ENCODE measurements at places on chromosomes 3 and 15. TPM values are rescaled to one million over a fixed set of nuclear protein-coding genes. Genes with fewer than 3 reads are reported as not detected.

- no peak for DNase-seq
Measured at GRCh38 chr3:23333633-23334032, 130.5 kb downstream of the UBE2E2 start.

GRCh38 chr15:31081056-31081455 is 20.5 kb downstream of the TRPM1 start:
- DNase-seq: no peak

Gene C3orf49
- total RNA-seq: not detected

- DNase-seq: no peak
Measured at GRCh38 chr3:186964616-186965015, 34.3 kb downstream of the ST6GAL1 start.

DNA sequence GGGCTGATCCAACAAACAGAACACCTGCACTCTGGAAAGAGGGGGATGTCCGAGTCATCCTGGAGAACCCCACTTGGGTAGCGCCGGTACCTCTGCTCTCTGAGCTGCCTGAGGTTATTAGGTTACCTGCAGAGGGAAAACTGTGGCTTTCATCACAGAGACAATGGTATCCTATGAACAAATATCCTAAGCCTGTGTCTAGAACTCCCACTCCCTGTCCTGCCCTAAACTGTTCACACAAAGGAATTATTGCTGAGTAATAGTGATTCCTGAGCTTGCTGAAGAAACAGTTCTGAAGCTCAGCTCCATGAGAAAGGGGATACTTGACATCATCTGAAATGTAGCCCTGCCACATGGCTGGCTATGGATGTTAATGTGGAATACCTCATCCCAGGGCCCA is 31.9 kb upstream of the WNT5A start:
- DNase-seq: no peak

DNA sequence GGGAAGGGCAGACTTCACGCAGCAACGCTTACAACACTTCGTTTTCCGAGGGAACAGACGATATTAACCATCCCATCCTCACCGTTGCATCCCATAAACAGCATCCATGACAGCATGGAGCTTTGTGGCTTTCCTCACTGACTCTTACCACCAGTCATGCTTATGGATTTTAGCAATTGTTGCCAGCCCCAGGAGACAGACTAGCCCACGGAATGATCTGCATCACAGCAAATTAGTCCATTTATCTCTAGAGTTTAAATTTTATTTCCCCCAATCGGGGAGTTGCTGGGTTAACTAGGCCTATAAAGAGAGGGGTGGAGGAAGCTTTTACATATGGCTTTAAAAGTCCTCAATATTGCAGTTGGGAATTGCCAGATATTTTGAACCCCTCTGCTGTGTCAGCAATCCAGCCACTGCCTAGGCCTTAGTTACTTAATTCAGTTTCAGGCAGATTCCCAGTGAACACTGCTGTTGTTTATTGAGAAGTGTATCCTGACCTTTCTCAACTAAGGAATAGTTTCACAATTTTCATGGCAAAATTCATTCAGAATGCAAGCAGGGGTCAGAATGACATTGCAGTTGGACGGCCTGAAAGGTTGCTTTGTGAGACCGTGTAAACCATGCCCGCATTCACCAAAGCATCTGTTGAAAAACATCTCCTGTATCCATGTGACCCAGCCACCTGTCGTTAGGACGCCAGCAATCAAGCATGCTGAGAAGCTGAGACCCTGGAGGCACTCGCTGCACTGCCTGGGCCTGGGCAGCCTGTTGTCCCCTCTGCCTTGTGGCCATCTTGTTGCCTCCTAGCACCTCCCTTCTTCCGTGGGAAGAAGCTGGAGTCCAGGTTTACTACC is 397.4 kb upstream of the TPM1 start:
- DNase-seq: no peak

Gene ZMYND10
- total RNA-seq: not detected

DNA sequence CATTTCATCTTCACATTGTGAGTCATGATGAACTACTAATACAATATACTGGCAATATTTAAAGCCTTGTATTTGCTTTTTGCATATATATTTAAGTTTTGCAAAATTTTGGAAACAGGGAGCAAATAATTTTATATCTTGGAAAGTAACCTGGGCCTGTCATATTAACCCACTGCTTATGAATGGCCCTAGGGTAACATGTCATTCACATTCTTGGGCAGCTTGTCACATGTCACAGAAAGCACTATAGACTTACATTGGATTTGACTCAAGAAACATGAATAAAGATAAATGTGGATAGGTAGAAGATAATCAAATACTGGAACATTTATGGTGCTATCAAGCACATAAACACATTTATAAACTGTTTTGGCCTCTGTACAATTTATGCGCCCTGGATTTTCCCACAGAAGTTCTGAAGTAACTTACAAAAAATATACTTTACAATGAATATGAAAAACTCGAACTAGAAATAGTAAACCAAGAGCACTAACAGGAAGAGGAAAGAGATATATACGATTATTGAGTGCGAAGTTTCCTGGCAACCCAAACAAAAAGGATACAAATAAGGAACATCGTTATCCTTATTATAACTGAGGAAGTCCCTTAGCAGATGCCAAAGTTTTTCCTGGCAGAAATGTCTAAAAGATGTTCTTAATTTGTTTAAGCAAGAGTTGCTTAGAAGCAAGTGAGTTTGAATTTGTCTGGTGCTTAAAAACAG is 257.2 kb downstream of the RBMS3 start:
- DNase-seq: no peak

- no peak for DNase-seq
Measured at GRCh38 chr3:89098173-89098572, 9.2 kb upstream of the EPHA3 start.

DNA sequence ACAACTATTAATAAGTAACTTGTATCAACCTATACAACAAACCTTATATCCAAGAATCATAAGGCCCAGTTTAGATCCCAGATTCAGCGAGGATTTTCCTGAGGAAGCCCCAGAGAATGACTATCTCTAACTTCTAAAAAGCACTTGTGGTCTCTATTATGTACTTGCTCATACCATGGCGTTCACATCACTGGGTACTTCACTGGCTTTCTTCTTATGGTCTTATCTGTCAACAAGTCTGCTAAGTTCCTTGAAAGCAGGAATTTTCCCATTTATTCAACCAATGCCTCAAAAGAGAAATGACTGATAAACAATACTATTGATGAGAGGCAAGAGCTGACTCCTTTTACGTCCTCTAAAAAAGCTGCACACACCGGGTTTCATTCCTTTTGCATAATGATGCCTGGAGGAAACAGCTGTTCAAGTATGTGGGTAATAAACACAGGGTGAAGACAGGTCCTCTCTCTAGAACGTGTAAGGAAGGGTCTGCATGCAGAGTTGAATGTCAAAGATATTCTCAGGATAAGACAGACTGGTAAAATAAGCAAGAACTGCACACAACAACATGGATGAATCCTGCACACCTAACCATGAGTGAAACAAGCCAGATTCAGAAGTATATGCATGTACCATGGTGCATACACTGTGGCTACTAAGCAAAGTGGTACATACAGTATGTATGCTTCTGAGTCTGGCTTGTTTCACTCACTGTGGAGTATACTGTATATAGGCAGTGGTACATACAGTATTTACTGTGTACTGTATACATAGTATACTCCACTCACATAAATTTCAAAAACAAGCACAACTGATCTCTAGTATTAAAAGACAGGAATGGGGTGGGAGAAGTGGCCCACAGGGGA is 408.7 kb downstream of the SHQ1 start:
- DNase-seq: no peak

GRCh38 chr3:52492059-52492458 is 3.1 kb upstream of the STAB1 start:
- no peak for DNase-seq

Gene ZXDC
- total RNA-seq: 40.9 TPM
